ENCODE measurements at places on chromosomes 16 and 17.

- DNase-seq, result no peak
Observed at GRCh38 chr17:58382108-58382871, 30.3 kb upstream of the SUPT4H1 start.

DNA sequence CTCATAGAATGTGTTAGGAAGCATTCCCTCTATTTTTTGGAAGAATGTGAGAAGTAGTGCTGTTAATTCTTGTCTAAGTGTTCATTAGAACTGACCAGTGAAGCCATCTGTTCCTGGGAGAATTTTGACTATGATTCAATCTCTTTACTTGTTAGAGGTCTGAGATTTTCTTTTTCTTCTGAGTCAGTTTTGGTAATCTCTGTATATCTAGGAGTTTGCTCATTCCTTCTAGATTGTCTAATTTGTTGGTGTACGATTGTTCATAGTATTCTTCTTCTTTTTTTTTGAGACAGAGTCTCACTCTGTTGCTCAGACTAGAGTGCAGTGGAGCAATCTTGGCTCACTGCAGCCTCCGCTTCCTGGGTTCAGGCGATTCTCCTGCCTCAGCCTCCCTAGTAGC is 20.4 kb downstream of the NFATC3 start:
- no peak for DNase-seq

DNA sequence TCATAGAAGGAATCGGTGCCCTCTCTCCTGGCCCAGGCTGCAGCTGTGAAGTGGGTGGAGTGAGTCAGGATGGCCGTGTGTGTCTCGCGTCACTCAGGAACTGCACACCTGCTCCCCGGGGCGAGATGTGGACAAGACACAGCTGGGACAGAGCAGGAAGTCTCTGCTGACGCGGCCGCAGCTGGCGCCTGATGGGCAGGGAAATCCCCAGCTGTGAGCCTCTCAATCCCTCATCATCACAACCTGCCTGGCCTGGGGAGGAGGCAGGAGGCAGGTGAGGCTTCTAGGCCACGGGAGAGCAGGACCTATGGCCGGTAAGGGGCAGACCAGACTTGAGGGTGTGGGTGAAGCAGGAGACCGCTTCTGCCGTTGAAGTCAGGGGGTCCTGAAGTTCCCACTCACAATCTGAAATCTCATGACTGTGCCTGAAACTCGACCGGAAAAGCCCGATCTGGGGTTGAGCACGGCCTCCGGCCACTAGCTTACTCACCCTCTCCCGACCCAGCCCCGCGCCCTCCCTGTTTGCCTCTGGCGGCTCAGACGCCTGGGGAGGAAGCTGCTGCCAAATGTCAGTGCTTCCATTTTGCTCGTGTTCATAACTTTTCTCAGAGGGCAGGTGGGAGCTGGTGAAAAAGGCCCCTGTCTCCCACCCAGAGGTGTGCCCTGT is 1.1 kb upstream of the TRPV3 start:
- peak; percentile 65 for DNase-seq

DNA sequence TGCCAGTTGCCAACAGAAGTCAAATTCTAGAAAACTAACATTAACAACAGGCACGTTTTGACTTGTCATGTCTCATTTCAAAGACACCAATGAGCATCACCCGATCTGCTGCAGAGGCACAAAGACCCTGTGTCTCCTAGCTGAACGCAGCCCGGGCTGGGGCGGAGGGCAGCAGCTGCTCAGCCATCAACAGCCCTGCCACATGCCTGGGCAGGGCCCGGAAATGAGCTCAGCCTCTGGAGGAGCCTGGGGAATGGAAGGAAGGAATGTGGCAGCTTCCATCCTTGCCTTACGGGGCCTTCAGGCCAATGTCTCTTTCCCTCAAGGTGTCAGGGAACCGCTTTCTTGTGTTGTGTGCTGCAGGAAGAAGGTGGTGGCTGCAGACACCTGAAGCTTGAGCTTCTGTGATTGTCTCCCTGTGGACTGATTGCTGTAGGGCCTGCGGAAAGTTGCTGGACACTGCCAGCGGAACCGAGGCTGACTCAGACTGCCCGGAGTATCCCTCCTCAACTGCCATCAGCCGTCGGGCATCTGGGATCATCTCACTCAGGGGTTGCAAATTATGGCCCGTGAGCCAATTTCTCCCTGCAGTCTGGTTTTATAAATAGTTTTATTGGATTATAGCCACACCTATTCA is 7.3 kb downstream of the CDH13 start:
- no peak for DNase-seq

DNA sequence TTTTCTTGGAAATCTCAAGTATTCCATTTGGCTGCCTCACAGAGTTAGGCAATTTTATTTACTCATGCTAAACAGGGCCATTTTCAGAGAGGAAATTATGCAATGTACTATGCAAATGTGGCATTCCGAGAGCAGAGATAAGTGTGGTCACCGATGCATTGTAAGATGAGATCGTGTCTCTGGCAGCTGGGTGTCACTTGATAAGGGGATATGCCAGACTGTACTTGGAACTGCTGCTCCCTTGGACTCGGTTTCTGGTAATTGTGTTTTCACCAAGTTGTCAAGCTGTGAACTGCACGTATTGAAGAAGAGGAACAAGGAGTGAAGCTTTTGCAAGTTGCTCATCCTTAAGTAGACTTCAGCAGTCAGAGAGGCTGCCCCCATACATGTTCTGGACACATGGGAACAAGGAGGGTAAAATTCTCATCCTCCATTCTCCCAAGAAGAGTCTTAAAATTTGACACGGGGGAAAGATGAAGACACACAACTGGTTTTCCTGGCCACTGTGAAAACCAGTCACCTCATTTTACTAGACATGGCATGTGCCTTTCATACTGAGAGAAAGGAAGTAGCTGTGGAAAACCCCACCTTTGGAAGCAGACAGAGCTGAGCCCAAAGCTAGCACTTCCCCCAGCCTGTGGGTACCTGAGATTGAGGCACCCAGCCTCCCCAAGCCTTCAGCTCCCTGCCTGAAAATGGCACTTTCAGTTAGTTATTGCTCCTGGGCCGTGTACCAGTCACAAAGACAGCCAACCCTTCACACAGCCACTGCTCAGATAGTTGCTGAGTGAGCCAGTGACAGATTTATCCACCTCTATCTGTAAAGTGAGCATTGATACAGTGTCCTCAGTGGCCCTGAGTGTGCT is 150.7 kb downstream of the SOCS1 start:
- peak; percentile 60 for DNase-seq

- DNase-seq, result no peak
Observed at GRCh38 chr16:10090816-10091215, 91.4 kb downstream of the GRIN2A start.

DNA sequence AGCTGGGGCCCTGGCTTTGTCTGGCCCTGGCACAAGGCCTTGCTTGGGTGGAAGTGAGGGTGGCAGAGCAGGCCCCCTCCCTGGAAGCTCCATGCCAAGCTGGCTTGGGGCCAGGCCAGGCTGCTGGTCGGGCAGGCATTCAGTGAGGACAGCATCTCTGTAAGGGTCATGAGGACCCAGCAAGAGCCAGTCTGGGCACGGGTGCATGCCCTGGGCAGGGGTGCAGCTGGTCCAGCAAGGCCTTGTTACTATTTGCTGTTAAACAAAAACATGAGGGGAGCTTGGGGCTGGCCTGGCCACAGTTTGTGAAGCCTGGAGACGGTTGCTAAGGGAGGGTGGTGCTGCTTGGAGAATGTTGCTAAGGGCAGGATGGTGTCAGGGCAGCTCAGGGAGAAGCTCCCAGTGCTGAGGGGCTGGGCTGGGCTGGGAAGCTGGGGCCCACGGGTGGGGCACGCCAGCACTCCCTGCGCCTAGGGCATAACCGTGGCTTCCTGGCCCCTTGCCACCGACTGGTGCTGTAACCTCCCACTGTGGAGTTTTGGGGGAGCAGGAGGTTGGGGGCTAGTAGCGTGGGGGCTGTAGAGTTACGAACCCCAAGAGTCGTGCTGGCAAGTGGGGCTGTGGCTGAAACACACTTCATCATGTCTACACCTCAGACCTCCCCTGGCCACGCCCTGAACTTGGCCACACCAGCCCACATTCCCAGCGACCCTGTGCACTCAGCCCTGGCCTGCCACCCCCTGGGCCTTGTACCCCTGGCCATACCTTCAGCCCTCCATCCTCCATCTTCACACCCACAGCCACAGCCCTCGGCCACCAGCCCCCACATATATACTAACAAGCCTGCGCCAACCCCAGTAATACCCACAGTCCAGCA is 1.6 kb downstream of the TPPP3 start:
- no peak for DNase-seq

DNA sequence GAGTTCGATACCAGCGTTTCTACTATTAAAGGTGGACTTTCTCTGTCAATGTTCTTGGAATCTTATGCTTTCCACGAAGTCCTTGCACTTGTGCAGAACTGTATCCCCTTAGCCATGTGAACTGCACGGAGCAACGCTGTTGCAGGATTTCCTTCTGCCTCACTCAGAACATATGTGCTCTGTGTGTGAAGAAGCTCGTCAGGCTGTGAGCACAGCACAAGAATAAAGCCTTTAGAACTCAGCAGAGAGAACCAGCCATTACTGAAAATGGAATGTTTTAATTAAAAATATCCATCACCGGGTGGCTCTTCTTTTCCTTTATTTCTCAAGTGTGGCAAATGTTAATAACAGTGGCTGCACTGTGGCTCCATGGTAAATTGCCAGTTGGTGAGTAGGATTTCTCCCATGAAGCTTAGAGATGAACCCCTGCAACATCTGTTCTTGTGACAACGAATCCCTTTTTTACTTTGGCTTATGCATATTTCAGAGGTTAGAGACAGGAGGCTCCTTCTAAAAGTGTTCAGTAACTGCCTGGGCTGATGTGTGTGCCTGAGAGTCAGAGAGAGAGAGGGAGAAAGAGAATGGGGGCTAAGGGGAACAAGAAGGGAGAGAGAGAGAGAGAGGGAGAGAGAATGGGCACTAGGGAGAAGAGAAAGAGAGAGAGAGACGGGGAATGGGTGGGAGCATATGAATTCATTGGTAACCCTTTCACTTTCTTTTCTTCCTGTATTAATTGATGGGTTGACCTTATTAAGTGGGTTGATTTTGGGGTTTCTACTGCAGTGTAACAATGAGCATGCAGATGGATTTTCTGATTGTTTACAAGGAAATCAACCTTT is 50.0 kb downstream of the RPTOR start:
- DNase-seq, result no peak

DNA sequence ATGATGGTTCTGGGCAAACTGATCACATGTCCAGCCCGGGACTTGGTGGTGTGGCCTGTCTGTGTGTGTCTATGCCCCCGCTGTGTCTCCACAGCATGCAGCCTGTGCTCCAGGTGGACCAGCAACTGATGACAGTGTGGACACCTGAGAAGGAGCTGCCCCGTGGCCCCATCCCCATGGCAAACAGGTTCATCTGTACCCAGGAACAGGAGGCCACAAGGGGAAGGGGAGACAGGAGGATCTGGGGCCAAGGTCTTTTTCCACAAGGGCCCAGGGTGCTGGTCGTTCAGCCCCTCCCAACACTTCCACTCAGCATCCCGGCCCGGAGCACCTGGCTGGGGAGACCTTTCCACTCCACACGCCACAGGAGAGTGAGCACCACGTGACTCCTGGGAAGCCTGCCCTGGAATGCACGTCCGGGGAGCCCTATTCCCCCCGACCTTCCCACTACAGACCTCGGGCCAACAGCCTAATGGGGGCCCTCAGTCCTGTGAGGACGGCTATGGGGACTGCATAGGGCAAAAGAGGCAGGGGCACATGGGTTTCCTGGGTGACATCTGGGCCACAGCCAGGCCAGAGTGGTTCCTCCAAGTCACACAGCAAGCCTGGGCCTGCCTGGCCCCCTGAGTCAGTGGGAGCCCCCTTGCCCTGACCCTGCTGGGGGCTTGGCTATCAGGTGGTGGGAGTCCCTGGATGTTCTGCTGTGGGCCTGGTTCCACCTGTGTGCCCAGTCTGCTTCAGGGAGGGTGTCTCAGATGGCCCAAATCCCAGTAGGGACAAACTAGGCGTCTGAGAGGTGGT is 20.8 kb upstream of the NXPH3 start:
- DNase-seq, result no peak

DNA sequence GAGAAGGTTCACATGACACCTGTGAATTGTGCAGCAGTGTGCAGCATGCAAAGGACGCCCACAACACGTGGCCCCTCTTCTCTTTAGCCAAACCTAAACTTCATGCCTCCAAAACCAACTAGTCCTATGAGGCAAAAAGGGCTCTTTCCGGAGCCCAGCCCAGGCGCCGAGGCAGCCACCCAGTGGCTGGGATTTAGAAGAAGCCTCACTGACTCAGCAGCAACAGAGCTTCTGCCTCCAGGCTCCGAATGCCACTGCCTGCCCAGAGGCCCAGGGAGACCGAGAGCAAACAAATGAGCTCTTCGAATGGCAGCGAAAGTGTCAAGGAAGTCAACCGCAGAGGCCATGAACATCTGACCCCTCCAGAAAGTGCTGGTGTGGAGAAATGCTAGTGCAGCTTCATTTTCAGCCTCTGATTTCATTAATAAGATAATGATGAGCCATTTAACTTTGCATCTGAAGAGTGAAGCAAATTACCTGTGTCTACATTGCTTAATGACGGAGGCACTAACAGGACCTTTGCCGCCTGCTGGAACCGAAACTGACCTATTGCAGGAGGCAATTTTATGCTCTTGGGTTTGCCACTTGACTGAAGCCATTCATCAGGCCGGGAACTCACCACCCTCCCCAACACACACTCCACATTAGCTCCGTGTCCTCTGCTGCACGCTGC is 157.7 kb upstream of the RPL38 start:
- DNase-seq, result no peak

DNA sequence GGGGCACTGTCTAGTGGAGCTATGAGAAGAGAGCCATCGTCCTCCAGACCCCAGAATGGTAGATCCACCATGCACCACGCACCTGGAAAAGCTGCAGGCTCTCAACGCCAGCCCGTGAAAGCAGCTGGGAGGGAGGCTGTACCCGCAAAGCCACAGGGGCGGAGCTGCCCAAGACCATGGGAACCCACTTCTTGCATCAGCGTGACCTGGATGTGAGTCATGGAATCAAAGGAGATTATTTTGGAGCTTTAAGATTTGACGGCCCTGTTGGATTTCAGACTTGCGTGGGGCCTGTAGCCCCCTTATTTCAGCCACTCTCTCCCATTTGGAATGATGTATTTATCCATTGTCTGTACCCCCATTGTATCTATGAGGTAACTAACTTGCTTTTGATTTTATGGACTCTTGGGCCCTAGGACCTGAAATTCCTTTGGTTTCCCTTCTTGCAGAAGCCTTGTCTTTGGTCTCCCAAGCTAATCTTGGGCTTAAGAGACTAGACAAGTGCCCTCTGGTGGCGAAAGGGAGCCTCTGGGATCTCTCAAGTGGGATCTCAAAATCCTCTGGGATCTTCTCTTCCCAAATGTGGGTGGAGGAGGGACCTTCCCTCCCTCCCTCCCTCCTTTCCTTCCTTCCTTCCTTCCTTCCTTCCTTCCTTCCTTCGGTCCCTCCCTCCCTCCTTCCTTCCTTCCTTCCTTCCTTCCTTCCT is 58.2 kb upstream of the HAPSTR1 start:
- DNase-seq, result no peak
